ENCODE measurements at places on chromosomes 4 and X.

DNA sequence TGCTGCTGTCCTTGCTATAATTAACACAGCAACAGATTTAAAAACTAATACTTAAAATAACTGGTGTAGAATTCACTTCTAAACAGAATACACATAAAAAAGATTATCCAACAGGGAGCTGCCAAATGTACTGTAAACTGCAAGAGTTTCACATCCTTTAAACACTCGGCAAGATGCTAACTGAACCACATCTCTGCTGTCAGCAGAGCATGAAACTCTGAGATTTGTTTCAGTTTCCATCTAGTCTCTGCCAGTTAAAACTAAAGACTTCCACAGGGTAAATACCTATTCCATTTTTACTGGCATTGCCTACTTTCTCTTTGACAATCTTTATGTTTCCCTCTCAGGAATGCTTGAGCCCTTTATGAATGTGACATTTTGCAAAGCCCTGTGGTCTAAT is 127.7 kb downstream of the SLC7A11 start:
- DNase-seq: no peak

- DNase-seq: no peak
Measured at GRCh38 chrX:150680974-150681373, 12.2 kb upstream of the MTMR1 start.

GRCh38 chrX:56314334-56314733 is 82.2 kb downstream of the KLF8 start:
- no peak for DNase-seq

DNA sequence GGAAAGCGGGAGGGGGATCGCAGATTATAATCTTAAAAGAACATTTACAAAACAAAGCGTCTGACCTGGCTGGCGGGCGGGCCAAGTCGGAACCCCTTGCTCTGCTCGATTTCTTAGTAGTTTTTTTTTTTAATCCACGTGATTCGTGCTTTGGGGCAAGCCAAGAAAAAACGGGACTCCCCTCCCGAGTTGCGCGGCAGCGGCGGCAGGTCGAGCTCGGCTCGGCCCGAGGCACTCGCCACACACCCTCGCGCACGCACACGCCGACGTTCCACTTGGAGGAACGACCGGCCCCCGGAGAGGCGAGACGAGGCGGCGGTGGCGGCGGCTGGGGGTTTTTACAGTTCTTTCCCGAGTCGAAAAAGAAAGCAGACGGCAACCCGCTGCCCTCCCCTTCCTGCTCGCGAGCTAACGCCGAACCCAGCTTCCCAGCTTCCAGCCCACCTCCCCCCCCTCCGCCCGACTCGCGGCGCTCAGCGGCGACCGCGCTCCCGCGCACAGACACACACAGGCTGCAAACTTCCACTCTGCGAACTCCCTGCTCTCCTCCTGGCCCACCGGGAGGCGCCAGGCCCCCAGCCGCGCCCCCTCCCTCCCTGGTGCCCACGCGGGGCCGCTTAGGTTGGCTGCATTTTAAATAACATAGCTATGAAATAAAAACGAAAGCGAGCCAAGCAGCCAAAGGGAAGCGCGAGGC is 1.2 kb downstream of the BCOR start:
- DNase-seq: peak; percentile 60

DNA sequence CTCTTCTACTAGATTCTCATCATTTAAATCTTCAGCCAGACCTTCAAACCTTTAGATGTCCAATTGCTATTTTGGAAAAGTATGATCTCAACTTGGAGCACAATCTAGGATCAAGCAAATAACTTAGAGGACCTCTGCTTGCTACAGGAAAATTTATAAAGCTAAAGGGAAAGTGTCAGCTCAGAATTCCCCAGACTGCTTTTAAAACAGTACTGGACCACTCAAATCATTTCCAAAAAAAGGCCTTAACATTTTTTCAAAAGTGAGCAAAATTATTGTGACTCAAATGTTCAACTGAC is 169.8 kb downstream of the PARM1 start:
- no peak for DNase-seq

DNA sequence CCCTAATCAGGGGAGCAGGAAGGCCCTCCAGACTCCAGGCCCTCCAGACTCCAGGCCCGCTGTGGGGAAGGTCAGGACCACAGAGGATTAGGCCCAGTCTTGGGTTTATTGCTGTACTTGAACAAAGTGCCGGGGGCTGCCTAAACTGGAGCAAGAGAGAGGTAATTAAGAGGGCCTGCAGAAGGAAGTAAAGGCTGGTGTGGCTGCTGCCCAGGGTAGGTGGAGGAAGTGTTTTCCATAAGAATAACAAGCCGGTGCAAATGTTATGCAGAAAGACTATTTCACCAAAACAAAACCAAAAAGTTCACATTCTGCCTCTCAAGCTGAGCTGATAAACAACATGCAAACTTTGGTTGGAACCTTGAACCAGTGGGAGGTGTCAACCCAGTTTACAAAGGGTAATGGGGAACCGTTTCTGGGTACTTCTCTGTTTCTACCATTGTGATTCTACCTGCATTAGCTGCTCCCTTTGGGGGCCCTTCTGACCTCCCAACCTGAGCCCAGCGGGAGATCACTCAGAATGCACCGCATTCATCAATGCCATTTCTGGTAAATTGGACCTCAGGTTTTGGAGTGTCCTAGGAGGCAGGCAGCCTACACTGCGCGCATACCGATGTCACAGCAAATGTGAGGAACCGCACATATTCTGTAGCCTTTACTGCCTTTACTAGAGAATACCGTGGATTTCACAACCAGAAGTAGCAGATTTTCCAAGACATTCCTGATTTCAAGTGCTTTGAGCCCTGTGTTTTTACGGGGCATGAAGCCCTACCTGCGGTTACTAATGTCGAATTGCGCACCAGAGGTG is 59.7 kb upstream of the BCOR start:
- no peak for DNase-seq

DNA sequence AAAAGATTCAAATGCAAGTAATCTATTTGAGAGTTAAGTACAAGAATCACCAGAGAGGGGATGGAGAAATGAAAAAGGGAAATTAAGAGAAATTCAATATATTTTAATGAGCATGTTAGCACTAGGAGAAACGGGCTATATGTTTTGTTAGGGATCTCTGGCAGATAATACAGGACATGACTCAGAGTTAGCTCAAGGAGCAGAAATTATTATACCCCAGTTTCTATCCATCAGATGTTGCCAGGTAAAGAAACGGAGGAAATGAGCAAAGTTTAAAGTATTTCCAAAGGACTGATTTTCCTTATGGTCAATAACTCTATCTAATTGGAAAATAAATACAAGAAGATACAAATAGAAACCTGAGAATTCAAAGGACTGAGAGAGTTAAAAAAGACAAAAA is 867.6 kb downstream of the TRAM1L1 start:
- DNase-seq: no peak

DNA sequence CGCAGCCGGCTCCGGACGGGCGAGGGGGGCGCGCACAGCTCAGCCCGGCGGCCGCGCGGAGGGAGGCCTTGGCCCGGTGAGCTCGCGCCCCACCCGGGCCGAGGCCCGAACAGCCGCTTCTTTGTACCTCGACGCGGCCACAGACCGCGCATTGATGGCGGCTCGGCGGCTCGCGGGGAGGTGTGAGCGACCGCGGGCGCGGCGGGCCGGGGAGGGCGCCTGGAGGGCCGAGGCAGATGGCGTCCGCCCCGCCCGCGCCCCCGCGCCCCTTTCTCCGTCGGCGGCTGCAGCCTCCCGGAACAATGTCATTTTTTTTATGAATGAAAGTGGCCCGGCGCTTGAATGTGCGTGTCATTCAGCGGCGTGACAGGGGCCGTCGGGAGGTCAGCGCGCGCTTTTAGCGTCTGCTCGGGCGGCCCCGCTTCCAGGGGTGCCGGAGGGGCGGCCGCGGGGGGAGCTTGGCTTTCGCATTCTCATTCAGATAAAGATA is 1.8 kb downstream of the FGFR3 start:
- no peak for DNase-seq

GRCh38 chrX:132591719-132592275 is 103.0 kb upstream of the MBNL3 start:
- DNase-seq: no peak

DNA sequence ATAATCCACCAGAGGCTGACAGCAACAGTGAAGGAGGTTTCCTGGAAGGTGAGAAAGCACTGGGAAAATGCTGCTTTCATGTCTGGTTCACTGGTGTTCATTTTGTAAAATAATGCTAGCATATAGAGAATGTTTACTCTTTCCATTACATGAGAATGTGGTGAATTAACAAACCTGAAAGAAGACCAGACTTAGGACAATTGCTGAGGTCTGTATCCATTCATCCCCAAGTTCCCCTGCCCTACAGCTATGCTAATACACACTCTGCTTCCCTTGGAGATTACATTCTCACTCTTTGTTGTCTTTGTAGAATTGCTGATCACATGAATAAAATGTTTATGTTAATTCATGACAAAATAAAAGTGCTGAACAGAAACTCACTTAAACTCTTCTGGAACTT is 99.5 kb downstream of the ARHGAP6 start:
- no peak for DNase-seq

DNA sequence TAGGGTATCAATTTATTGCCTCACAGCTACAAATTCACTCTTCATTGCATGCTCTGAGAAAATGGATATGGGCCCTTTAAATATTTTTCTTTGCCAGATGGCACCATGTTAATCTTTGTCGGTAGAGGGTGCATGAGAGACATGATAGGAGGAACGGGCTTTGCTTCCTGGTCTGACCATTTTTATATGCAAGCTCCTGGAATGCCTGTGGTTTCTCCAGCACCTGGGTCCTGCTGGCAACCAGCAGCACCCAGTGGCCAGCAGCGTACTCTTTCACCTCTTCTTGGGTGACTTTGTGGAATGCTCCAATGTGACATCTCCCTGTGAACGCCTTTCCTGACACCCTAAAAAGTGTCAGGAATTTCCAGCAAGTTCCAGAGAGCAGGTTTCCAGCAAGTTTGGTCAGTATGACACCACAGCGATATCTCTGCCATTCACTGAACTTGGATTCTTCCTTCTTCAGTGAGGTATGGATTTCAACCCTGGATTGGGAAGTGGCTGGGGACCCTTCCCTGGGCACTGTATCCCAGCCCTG is 140.3 kb upstream of the PGRMC2 start:
- no peak for DNase-seq

DNA sequence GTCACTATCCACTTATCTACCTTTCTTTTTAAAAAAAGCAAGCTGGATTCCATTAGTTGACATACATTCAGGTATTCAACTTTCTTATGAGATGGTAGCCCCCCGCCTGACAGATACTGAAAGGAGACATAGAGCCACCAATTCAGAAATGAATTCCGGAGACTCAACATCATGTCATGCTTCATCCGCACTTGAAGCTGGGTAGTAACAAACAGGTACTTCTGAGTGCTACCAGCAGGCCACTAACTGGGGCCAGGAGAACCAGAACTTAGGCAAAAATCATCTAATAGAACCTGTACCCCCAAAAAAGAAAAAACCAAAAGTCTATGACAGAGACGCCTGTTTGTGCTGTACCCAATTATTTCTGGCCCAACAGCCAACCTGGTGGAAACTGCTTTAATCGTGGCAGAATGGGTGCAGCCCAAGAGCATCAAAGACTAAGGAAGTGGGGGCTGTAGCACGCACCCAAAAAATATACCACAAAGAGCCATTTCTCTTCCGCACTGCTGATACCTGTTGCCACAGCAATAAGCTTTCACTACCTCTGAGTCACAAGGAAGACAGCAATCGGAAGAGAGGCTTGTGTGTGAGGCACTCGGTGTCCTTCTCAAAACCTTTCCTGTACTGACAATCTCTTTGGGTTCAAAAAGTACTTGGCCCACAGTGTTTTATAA is 84.8 kb downstream of the AFAP1 start:
- peak; percentile 46 for DNase-seq

DNA sequence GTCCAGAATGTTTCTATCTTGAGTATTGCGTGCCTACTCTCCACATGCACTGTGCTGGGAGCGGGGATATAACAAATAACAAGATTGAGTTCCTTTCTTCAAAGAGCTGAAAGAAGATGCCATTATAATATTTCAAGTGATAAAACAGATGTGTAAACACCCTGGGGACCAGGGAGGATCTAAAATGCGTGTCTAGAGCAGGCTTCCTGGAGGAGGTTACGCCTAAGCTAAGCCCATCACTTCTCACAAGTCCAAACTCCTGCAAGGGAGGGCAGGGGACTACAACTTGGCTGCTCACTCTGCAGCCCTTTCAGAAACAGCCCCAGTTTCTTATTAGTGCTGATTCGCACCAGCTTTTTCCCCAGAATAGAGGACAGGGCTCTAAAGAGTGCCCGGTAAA is 21.5 kb downstream of the PTCHD1 start:
- no peak for DNase-seq

DNA sequence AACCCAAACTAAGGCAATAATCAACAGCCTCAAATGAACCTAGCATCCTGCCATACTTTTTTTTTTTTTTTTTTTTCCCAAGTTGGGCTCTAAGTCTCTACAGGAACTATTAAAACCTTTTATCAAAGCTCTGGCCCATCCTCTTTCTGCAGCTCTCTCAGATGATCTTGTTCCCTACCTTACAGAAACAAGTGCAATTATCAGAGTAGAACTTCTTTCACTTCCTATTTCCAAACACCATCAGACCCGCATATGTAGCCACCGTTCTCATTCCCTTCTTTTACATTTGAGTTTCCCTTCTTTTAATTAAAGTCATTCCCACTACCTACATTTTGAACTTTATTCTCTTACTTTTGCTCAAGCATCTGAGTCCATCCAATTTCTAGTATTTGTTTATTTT is 690.6 kb downstream of the DMD start:
- no peak for DNase-seq

GRCh38 chrX:120857240-120857639 is 18.4 kb downstream of the CT47B1 start:
- no peak for DNase-seq

DNA sequence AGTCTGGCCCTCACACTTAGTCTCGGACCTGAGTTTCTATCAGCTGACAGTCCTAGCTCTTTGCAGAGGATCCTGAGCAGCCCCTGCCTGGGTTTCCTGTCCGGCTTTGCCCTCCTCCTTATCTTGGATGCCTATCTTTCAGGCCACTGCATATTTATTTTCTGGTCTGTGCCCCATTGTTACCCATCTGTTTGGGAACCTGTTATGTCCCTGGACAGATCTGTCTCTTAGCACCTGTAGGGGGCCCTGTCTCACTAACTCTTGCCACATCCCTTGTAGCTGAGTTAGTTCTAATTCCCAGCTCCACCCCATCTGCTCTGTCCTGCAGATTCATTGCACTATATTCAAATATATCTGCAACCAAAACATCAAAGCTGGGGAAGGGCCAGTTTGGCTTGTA is 514.9 kb upstream of the LCORL start:
- DNase-seq: no peak

DNA sequence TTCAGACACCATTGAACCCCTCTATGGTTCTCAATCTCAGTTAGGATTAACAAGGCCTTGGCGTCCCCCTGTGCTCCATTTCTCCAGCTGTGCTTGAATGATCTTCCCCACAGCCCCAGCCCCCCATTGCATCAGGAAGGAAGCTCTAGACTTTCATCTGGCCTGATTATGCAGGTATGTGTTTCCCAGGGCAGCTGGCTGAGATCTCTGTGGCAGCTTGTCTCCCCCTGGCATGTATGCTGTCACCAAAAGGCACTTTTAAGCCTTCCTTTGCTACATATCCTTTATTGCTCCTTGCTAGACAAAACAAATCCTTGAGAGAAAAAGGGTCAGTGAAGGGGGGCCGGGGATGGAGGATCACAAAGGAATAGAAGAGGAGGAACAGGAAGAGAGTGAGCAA is 1056.0 kb upstream of the SLIT2 start:
- DNase-seq: no peak
